ENCODE measurements at places on chromosomes 16 and 17. TPM values are rescaled to one million over a fixed set of nuclear protein-coding genes. Genes with fewer than 3 reads are reported as not detected.

The DDX28 gene
- total RNA-seq, result 7.7 TPM

The GRAP gene
- total RNA-seq, result not detected

The HOXB4 gene
- total RNA-seq, result 11.7 TPM

The SCGB1C2 gene
- not detected for total RNA-seq

The RCVRN gene
- not detected for total RNA-seq

The KRT23 gene
- under 0.01 TPM for total RNA-seq

The PRSS21 gene
- not detected for total RNA-seq

The ITGAD gene
- not detected for total RNA-seq

Data from bronchus fibroblast of lung (primary cell).